ENCODE measurements at places on chromosomes 13 and 19.

- no peak for ATAC-seq
Observed at GRCh38 chr13:93468433-93468832, 241.8 kb downstream of the GPC6 start.

GRCh38 chr19:1258707-1259205 is 10.4 kb downstream of the MIDN start:
- no peak for ATAC-seq

GRCh38 chr13:23748109-23748990 is 140.8 kb downstream of the MIPEP start:
- no peak for ATAC-seq

- no peak for ATAC-seq
Observed at GRCh38 chr13:112741185-112741755, 51.4 kb downstream of the ATP11A start.

All from activated CD4-positive, CD25-positive, alpha-beta regulatory T cell treated with anti-CD3 and anti-CD28 coated beads, Interleukin-2, amount 50 U/mL, for 24 hours (primary cell).